Fibroblast of skin of back (primary cell): ENCODE measurements at places on chromosomes 5 and 9.

GRCh38 chr9:89473762-89474469 is 24.0 kb downstream of the SEMA4D start:
- no peak for DNase-seq

DNA sequence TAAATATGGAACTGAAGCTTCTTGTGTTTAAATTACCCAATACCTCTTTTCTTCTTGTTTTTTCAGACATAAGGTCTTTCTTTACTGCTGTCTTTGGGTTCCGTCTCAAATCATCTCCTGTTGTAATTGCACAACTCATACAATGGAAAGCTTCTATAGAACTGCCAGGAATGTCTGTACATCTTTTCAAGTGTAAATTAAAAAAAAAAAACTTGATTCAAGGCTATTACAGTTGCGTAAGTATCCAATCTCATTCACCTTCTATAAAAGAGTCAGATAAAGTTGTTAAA is 243.5 kb downstream of the ICE1 start:
- no peak for DNase-seq

DNA sequence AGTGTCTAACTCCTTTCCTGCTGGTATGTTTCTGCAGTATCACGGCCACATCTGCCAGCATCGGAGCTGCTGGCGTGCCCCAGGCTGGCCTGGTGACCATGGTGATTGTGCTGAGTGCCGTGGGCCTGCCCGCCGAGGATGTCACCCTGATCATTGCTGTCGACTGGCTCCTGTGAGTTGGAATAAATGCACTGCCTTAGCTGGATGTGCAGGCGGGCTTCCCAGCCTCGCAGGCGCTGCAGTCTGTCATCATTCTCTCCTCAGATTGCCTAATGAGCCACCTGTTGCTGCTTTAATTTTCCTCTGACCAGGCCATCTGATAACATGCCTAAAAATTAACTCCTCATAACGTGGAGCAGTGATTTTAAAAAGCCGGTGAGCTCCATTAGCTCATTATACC is 79.1 kb upstream of the PLPP6 start:
- no peak for DNase-seq

DNA sequence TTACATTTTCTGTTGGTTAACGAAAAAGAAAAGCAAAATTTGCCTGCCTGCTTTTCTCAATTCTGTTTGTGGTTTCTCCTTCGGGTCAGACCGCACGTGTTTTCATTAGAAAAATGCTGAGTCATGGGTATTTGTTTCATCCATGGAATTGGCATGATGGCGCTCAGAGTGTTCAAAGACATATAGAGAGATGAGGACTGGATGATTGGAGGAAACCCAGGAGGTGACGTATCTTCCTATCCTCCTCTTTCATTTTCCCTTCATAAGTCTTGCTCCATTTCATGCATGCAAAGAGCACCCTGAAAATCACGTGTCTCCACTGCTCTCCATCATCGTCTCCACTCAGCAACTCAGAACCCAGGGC is 353.8 kb upstream of the WWC1 start:
- DNase-seq: peak; percentile 81

GRCh38 chr5:41433552-41434181 is 76.7 kb downstream of the PLCXD3 start:
- no peak for DNase-seq

DNA sequence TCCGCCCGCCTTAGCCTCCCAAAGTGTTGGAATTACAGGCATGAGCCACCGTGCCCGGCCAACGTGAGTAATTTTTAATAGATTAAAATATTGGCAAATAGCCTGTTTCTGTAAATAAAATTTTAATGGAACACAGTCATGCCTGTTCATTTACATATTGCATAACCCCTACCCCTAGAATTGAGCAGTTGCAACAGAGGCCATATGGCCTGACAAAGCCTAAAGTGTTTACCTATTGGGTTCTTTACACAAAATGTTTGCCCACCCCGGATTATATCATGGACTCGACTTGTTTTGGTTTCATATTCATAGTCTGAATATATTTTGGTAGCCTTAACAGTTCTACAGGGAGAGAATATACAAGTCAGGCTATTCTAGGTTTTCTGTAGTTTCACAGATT is 5.3 kb downstream of the NSA2 start:
- DNase-seq: no peak

DNA sequence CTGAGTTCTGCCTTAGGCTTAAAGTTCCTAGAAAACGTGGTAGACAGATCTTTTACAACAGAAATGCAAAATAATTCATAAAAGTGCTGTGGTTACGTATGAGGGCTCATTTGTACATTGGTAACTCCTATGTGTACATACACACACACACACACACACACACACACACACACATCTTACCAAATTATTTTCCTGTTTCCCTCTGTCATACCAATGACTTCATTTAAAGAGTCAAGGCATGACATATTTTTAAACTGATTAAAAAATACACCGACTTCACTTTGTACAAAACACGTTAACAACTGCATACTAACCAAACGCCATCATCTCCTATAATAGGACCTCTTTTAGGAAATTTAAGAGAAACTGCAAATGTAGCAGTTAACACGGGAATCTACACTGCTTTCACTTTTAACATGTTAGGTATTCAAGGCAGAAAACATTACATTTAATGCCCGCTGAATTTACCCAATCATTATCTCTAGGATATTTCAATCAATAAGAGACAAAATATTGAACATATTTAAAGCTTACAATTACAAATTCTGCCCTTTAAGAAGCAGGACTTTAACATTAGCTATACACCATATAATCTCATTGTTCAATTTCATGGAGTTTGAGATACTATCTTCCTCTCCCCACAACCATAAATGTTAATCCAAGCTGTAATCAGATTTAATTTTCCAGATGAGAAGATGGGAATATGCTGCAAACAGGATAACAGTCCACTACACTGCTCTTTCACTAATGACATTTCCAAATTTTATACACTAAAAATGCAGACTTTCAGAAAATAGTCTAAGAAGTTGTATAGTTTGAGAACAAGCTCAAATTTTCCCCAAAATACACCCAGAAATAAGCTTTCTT is 133.1 kb downstream of the DENND1A start:
- DNase-seq: peak; percentile 29

DNA sequence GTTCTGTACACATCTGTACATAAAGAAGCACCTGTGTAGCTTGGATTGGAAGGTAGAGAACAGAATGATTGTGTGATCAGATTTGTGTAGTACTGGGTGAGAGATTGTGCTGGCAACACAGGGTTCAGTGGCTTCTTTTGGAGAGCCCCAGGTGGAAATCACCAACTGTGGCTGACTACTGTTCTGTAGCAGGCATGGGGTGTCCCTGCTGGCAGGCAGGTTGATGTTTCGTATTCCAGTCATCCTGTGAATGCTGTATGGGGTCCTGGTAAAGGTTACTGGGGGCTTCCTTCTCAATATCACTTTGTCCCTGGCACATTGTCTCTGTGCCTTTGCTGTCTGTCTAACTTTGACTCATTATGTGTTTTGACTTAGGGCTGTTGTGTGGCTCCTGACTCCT is 5.3 kb downstream of the ASPN start:
- no peak for DNase-seq
